HFF-Myc (cell line): ENCODE measurements at places on chromosomes 13 and 19.

DNA sequence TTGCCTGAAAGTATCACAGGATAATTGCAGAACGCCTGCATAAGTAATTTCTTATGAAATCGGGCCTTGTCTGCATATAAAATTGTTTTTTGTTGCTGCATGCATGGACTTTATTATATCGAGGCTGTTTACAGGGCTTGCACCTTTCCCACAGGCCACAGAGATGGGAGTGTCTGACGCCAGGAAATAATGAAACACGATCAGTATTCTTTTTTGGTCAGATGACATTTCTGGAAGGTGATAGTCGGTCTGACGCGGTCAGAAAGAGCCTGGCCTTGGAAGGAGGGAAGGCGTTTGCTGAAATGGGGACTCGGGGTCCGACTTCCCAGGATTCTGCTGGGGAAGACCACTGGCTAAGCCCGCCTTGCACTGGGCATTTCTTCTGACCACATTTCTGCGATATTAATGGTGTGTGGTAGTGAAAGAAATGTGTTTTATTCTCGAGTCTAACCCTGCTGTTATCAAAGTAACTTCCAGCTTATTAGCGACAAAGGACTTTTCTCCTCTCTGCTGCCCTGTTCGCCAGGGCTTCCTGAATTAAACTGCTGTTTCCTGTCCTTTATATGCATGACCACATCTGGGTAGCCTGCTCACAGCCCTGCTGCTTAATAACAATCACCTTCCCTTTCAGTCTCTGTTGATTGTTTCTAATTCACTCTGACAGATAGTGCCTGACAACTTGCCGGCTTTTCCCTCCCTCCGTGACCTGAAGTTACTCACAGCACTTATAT, 11.6 kb upstream of the ZNF536 start:
- no peak for DNase-seq

DNA sequence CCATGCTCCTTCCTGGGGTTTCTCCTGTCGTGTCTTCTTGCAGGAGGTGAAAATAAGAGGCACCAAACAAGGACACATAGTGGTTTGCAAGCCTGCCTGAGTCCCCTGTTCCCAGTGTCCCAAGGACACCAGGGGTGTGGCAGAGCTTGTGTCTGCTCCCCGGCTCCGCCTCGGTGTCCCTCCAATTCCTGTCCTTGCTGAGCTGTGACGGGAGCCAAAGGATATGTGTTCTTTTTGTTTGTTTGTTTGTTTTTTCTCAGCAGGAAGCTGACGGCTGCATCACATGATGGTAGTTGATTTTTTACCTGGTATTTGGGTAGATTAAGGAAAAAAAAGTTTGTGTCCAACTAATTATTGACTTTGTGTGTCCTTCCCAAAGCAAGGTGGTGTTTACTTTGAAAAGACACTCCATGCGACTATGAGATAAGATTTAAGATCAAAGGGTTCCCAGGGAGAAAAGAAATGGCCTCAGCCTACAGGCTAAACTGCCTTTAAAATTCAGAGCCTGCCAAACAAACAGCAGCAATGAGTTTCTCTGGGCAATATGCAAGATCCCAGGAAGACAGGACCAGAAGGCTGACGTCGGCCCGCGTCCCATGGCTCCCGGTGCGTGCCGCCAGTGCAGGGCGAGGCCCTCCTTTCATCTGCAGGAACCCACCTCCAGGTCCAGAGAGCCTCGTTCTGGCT, 50.8 kb upstream of the XPO4 start:
- no peak for DNase-seq

- DNase-seq = no peak
These were observed 77.2 kb downstream of the ABCC4 start for GRCh38 chr13:95224064-95224463.

DNA sequence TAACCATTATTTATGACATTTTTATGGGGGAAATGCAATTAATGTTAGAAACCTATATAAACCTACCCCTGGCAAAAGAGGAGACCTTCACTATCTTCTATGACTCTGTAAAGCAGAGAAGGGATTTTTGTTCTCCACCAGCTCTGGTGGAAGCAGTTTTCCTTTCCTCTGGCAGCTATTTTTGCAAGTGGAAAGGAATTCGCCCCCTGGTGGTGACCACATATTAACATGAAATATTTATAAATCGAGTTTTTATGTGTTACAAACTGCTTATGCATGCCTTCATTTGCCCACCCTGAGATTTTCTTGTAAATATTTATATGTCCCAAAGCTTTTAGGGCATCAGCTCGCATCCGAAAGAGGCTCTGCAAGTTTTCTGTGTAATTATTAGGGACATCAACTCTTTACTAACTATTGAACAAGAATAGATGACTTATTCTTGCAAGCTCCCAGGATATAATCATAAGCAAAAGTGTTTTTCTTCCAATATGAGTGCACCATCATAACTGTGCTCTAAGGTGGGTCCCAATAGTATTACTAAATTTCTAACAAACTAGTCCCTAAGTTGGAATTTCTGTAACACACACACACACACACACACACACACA, 62.4 kb downstream of the SERTM1 start:
- DNase-seq = peak; percentile 14

DNA sequence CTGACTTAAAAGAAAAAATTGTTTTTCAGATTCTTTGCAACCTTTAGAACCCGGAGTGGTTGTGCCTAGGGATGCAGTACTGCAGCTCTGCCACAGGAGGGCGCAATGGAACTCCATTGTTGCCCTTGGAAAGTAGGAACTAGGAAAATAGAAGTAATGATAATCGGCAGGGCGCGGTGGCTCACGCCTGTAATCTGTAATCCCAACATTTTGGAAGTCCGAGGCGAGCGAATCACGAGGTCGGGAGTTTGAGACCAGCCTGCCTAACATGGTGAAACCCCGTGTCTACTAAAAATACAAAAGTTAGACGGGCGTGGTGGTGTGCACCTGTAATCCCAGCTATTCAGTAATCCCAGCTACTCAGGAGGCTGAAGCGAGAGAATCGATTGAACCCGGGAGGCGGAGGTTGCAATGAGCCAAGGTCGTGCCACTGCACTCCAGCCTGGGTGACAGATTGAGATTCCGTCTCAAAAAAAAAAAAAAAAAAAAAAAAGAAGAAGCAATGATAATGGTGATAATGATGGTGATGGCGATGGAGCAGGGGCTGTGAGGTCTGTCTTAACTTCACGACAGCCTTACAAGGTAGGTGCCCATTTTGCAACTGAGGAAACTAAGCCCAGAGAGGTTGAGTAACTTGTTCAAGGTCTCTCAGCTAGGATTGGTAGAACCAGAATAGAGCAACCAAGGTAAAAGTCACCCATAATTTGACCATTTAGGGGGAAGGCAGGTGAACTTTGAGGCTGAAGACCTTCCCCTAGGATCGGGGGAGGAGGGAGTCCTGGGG, 5.5 kb upstream of the ADAMTS10 start:
- DNase-seq = no peak

DNA sequence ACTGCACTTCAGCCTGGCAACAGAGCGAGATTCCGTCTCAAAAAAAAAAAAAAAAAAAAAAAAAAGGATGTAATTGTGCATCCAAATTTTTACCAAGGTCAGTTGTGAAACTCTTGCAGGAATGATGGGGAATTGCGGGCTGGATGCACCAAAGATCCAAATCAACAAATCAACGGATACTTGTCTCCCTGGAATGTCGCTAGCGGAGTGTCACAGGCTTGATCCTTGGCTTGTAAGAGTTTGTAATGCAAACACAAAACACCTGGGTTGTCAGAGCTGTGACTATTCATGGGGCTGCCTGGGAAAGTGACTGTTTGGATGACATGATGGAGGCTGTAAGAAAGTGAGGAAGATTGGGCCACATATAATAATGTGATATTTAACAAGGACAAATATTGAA, 4.2 kb downstream of the KANK3 start:
- DNase-seq = no peak

DNA sequence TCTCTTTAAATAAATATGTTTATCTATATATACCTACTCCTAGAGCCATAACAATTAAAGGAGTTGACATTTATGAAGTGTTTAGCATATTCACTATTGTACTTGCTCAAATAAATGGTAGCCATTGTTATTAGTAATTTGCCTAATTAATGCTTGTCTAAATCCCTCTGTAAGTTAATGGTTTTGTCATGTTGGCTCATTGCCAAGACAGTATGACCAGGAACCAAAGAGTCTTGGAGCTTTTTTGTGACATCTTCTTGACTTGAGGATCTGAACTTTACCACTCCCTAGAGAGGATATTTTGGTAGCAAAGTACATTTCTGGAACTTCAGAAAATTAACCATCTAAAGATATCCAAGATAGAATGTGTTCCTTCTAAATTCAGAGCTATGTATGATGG, 15.5 kb downstream of the FRY start:
- no peak for DNase-seq

- DNase-seq = peak; percentile 3
These were observed 30.2 kb upstream of the CPB2 start for GRCh38 chr13:46134961-46135522.

- peak; percentile 37 for DNase-seq
These were observed 48.9 kb upstream of the TNFSF11 start for GRCh38 chr13:42525035-42525504.

DNA sequence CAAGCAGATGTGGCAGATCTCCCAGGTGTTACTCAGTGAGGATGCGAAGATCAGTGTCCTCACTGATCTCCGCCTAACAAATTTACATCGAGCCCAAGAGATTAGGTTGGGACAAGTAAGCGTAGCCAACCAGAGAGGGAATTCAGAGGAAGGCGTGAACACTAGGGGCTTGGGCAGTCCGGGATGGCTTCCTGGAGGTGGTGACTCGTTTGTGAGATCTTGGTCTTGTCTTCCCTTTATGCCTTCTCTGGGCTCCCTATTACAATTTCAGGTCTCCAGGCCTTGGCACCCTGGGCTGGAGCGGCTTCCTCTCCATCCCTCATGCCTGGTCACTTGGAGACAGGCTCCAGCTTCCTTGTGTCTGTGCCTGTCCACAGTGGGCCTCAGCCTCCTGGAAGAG, 6.2 kb downstream of the SF3A2 start:
- DNase-seq = no peak

DNA sequence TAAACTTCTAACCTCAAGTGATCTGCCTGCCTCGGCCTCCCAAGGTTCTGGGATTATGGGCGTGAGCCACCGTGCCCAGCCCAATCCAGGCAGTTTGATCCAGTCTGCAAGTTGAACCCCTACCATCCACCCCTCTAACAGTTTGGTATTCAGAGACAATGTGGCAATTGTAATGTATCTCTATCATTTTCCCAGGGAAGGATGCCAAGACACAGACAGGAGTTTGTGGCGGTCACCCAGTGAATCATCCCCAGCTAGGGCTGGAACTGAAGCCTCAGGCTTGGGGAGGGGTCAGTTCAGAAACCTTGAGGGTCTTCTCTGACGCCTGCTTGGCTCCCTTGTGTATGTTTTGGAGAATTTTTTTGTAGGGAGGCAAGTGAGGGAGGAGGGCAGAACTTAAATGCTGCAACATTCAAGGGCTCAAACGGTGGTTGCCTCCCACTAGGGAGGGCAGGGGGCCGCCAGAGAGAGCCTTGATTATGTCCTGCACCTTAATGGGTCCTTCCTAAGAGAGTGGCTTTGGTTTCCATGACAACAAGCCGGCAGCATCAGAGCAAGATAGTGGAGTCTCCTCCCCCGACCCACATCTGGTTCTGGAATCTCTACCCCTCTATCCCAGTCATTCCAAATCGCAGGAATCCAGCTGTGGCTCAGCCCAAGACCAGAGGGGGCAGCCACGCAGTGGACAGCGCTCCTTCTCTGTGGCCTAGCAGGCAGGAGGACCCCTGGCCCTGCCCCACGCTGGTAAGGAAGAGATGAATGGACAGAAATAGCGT, 14.9 kb upstream of the FEM1A start:
- DNase-seq = no peak

DNA sequence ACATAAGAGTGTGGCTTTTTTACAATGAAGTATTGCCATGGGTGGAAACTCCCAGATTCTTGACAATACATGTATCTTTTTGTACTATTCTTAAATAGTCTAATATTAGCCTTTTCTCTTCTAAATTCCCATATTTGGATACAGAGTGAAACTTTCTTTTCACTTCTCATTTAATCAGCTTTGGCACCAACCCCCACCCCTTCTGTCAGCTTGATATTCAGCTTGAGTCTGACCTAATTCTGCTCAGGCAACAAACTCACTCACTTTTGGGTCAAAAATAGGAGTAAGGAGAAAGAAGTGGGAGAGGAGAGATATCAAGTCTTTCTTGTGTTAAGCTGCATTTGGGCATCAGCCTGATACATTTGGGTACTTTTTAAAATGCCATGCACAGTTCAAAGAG, 397.5 kb downstream of the COG6 start:
- DNase-seq = no peak

- DNase-seq = no peak
These were observed 183.4 kb downstream of the MZT1 start for GRCh38 chr13:72544042-72544441.

DNA sequence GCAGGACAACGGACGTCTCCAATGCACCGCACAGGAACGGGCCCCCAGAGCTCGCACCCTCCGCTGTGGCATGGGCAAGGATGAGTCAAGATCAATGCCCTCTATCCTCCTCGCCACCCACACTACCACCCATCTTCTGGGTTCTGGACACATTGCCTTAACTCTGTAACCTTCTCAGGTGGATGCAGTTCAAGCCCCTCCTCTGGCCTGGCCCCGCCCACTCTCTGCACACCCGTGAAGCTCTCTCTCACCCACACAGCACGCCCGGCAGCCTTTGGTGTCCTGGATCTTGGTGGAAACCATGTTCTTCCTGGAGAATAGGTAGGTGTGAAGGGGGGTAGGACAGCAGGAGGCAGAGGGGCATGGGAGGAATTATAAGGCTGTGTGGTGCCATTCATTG, 20.7 kb downstream of the MAP4K1 start:
- no peak for DNase-seq

- no peak for DNase-seq
These were observed 12.0 kb downstream of the WDR88 start for GRCh38 chr19:33143897-33144405.

GRCh38 chr19:4016486-4016885, 8.9 kb downstream of the PIAS4 start:
- DNase-seq = no peak

DNA sequence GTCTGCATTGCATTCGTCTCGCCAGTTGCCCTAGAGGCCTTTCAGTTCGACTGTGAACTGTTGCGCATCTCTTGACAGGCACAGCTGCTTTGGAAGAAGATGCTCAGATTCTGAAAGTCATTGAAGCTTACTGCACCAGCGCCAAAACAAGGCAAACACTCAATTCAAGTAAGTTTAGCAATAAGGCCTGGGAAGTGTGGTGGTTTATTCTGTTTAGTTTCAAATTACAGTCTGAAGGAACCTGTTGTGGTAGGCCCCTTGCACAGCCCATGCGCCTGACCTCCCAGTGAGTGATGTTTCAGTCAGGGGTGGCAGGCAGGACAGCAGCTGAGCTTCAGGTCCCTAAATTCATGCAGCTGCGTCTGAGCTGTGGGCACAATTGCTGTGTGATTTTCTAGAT, 32.2 kb upstream of the TEX29 start:
- no peak for DNase-seq
